CD8-positive, alpha-beta T cell (primary cell): ENCODE measurements at places on chromosomes 5 and 9.

- no peak for DNase-seq
Measured at GRCh38 chr5:172235827-172236736, 42.1 kb downstream of the EFCAB9 start.

- DNase-seq, result no peak
Measured at GRCh38 chr9:136734837-136735496, 7.8 kb downstream of the LCN10 start.

- no peak for DNase-seq
Measured at GRCh38 chr9:123401879-123402513, 46.0 kb downstream of the CRB2 start.

DNA sequence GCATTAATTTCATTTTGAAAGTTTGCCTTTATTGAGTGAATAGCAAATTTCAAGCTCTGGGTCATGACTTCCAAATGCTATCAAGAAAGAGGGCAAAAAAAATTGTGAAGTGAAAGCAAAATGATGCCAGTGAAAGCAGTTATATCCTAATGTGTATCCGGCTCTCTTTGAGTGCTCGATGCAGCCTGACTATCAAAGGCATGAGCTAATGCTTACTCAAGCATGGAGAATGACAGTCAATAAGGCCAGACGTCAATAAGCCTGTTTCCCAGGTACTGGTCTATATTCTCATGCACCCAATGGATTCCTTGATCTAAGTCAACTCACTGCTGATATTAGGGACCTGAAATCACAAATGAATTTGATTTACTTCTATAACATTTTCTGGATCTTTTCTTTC lies 435.5 kb downstream of the CAAP1 start:
- no peak for DNase-seq

DNA sequence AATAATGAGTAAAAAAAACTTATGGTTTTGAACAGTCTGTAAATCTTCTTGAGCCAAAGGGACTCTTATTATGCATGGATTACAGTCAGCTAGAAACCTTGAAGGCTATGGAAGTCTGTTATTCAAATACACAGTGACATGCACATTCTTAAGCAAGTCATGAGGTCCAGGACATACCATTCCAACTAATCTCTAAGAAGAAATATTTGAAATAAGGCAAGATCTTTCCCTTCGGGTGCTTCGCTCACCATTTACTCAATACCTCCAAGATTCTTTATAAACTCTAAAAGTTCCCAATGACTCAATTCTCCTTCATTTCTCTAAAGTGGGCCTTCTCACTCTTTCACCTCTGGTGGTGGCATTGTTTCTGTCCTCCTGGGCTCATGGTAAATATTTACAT lies 811.0 kb downstream of the NR2F1-AS1 start:
- DNase-seq, result no peak

GRCh38 chr9:120191141-120191540 lies 388.8 kb downstream of the CDK5RAP2 start:
- no peak for DNase-seq

DNA sequence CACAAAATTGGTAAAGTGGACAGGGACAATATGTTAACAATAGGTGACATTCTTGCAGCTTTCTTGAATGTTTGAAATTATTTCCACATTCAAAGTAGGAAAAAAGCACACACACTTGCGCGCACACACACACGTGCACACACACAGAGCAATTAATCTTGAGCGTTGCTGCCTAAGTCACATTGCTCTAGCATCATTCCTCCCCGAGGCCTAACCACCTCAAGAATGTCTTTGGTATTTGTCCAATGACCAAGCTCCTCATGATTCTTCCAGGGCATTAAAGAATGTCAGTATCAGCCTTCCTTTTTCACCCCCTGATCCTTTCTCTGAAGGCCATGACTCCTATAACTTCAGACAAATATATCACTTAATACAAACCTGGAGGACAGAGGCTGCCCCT lies 198.1 kb downstream of the NPR3 start:
- no peak for DNase-seq

GRCh38 chr9:95313010-95313498 lies 4.5 kb downstream of the FANCC start:
- no peak for DNase-seq

GRCh38 chr9:109179801-109180523 lies 12.9 kb upstream of the FRRS1L start:
- DNase-seq, result no peak

- no peak for DNase-seq
Measured at GRCh38 chr5:33346534-33346933, 94.2 kb upstream of the TARS1 start.

DNA sequence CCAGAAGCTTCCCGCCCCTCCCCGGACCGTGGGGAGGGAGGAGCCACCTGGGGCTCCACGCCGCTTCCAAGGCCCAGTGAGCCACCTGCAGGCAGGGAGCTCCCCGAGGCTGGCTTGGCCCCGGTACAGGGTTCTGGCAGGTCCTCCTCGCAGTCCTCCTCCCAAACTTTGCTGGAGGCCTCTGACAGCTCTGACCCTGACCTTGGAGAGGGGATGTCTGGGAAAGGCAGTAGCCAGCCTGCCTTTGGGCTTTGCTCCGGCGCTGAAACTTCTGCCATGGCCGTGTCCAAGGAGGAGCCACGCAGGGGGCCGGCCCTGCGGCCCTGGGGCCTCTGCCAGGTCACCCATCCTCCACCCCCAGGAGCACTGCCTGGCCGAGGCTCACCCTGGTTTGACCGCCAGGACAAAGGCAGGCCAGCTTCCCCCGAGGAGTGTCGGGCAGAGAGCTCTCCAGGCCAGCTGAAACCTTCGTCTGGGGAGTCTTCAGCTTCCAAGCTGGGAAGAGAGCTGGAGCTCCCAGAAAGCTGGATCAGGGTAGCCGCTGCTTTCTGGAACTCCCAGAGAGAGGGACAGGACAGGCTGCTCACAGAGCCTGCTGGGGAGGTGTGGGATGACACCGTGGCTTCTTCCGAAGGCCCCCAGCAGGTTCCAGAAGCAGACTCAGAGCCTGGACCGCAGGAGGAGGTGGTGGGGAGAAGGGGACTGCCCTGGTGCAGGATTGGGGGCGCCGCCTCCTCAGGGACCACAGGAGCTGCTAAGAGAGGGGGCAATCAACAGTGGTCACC lies 9.0 kb upstream of the QSOX2 start:
- DNase-seq, result no peak

DNA sequence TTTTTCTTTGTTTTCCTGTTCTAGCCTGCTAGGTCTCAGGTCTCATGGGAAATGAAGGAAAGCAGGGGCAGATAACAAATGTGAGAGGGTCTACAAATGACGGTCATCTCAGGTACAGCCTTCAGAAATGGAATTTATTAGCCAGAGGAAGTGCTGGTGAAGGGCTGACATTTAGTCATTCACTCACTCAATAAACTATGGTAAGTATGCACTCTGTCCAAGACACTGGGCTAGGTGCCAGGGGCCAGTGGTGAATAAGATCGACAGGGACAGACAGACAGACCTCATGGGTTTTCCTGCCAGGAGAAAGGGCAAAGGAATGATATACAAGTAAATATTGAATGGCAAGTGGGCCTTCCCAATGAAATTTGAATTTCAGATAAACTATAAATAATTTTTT lies 6.3 kb downstream of the PDE6A start:
- DNase-seq, result no peak

DNA sequence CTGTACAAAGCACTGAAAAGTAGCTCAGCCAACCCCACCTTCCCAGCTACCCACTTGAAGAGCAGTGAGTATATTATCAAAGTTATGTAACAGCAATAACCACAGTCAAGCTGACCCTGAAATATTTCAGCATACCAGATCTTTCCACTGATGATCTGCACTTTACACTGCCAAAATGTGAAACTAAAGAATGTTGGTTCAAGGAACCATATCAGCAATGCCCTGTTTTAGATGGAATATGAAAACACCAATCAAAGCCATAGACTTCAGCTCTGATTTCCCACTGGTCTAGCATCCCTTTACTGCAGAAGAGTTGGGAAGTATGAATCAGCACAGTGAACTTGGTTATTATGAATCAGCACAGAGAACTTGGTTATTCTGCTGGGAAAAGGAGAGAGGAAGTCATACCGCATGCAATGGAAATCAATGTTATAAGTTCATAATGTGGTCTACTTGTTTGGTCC lies 20.0 kb downstream of the CEMIP2 start:
- DNase-seq, result no peak

- DNase-seq, result no peak
Measured at GRCh38 chr5:133245191-133246052, 193.6 kb downstream of the HSPA4 start.

DNA sequence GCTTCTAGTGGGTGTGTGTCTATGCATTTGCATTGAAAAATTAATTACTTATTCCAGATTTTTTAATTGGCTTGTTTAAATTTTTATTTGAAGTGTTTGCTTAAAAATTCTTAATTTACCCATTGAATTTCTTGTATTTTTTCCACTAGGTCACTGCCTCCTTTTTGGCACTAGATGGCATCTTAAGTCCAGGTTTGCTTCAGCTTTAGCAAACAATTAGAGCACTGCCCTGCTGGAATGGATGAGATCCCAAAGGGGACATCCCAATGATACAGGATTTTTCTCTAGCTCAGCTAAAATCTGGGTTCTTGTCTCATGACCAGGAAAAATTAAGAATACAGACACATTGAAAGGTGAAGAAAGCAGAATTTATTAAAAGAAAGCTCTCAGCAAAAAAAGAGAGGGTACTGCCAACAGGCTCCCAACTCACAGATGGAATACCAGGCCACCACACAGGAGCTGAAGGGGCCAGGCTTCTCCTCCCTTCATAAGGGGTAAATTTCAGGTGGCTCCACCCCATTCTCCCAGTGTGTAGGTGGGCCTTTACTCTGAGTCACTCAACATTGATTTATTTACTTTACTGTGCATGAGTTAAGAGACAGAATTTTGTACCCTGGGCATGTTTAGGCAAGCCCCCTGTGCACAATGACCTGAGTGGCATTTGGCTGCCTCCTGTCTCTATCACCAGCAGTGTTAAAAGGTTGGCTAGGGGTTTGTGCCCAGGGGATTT lies 532.4 kb downstream of the ANXA1 start:
- DNase-seq, result no peak

DNA sequence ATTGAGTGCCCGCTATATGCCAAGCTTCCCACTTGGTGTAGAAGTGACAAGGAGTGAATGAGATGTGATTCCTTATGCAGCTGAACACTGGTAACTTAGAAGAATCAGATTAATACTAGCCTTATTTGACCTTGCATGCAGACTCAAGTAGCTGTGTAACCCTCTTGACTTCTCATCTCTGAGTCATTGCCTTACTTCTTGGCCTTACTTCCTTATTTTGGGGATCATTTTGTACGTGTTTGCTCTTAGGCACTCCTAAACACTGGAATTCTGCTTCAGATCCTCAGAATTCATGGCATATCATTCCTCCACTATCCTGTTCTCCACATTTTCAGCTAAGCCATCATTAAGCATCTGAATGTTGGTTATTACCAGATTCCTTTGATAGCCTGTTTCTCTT lies 948.9 kb upstream of the ARRDC3 start:
- no peak for DNase-seq

DNA sequence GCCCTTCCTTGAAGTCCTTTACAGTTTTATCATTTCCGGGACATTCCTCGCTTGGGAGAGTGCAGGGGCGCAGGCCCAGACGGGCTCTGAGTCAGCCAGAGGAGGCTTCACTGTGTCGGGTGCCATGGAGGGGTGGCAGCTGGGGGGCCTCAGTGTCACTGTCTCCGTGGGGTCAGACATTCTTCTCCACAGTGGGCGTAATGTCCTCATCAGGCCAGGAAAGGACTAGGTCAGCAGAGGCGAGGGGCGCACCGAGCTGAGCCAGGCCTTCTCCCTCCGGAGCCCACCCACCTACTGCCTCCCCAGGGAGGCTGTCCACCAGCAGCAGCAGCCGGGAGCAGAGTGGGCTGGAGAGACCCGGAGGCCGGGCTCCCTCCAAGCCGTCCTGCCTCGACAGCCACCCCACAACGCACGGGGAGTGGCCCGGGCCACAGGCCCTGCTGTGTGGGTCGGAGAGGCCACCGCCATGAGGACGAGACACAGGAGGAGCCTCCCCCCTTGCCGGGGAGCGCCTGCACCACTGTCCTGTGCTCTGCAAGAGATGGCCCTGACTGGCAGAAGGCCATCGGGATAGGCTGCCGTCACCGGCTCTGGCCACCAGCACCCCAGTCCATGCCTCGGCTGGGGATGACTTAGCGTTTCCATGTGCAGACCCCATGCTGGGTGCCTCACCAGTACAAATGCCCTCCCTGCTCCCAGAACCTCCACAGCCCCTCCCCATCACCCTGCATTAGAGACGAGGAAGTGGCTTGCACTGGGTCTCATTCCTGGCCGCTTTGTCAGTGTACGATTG lies 26.5 kb downstream of the SARDH start:
- no peak for DNase-seq

GRCh38 chr5:180618829-180619562 lies 27.7 kb upstream of the SCGB3A1 start:
- peak; percentile 32 for DNase-seq

GRCh38 chr9:116087246-116087645 lies 66.3 kb upstream of the PAPPA start:
- DNase-seq, result no peak

GRCh38 chr5:145965804-145966203 lies 29.4 kb downstream of the SH3RF2 start:
- DNase-seq, result no peak

GRCh38 chr5:60262576-60263295 lies 369.2 kb upstream of the PDE4D start:
- no peak for DNase-seq

- DNase-seq, result no peak
Measured at GRCh38 chr5:603081-603998, 8.8 kb upstream of the CEP72 start.

GRCh38 chr5:151271336-151271735 lies 18.4 kb downstream of the GM2A start:
- no peak for DNase-seq

GRCh38 chr9:132984202-132985070 lies 5.9 kb downstream of the GFI1B start:
- no peak for DNase-seq

GRCh38 chr5:67380431-67380830 lies 183.8 kb upstream of the CD180 start:
- DNase-seq, result no peak

DNA sequence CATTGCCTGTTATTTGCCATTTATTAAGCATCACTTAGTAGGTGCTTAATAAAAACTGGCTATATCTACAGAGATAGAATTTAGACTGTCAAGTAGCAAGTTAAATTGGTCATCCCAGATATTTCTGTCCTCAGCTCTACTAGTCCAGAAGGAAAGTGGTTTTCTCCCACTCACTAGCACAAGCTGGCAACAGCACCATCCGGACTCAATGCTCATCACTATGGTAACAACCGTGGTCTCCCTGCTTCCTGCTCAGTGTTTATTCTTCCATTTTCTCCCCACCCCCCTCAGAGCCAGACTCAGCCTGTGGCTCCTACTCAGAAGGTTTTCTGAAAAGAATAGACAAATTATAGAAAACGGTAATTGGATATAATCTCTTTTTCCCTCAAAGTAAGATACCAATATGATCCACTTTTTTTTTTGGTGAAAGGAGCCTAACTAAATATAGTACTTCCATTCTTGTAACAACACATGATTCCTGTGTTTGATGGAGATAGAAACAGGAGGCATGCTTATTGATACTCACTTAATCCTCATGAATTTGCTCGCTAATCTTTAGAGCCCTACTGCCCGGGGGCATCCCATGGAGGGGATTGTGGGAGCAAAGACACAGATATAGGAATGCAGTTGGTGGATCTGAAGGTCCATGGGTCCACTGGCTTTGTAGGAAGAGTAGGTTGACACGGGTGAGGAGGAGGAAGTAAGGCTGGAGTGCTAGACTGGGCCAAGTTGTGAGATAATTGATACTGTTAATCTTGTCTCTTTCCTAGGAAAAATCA lies 191.4 kb downstream of the MAN2A1 start:
- DNase-seq, result no peak
